Epithelial cell of prostate (primary cell): ENCODE measurements at places on chromosomes 7 and 10.

- DNase-seq, result no peak
These were observed 49.1 kb upstream of the GLCCI1 start for GRCh38 chr7:7919449-7919945.

GRCh38 chr7:54858008-54858692 lies 99.1 kb upstream of the SEC61G start:
- peak; percentile 83 for DNase-seq

DNA sequence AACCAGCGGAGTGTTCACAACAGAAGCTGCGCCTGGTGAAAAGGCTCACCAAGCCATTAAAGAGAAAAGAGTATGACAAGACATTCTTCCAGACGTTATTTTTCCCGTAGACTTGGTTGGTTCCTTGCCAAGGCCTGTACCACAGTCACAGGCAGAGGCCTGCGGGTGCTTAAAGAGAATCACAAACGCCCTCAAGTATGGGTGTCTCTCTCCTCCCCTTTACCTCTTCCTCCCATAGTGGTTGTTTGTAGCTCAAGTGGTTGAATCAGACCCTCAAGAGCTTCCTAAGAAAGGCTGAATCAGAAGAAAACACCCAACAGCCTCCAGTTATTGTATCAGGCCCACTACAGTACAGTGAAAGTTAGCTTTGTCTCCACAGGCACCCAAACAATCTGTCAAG lies 169.0 kb downstream of the CREB5 start:
- DNase-seq, result no peak

DNA sequence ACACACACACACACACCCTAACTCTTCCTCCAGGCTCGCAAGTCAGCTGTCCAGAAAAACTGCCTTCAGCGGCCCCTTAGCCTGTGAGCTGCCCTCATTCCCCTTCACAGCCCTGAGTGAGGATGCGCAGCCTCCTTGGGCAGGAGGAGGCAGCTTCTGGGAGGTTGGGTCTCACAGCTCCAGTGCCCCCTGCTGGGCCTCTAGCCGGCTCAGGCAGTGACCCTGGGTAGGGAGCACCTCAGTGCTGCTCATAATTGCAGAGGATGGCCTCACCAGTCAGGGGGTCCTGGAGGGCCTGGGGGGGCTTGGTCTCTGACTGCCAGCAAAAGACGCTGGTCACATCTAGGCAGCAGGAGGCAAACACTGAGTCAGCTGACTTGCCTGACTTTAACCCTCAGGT lies 43.7 kb downstream of the ZNF273 start:
- DNase-seq, result no peak
